ENCODE measurements at places on chromosomes 12 and 14. TPM values are rescaled to one million over a fixed set of nuclear protein-coding genes. Genes with fewer than 3 reads are reported as not detected.

SPTB gene
- 1.6 TPM for total RNA-seq

CLEC2D gene
- total RNA-seq: 20.5 TPM

PRH2 gene
- not detected for total RNA-seq

CD163L1 gene
- 6.4 TPM for total RNA-seq

BMP4 gene
- 33.4 TPM for total RNA-seq

NRIP2 gene
- 0.48 TPM for total RNA-seq

Measured in omental fat pad (tissue), 4 donors.